ENCODE measurements at places on chromosomes 3 and 15.

- DNase-seq = no peak
These were observed 140.2 kb downstream of the CACNA2D3 start for GRCh38 chr3:54262541-54262940.

DNA sequence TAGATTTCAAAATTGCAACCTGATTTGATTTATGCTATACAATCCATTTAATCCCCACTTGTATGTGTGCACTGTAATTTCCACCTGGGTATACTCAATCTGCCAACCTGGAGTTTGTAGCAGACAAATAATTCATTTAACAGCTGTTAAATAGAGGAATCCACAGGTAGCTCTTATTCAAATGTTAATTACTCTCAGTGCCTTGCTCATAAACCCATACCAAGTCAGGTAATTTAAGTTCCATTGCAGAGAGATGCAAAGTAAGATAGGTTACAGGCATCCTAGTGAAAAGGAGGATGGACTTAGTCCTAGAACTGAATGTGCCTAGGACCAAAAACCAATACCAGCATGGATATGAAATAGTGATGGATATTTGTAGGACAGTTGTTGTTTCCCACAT lies 674.2 kb downstream of the TBL1XR1 start:
- no peak for DNase-seq

DNA sequence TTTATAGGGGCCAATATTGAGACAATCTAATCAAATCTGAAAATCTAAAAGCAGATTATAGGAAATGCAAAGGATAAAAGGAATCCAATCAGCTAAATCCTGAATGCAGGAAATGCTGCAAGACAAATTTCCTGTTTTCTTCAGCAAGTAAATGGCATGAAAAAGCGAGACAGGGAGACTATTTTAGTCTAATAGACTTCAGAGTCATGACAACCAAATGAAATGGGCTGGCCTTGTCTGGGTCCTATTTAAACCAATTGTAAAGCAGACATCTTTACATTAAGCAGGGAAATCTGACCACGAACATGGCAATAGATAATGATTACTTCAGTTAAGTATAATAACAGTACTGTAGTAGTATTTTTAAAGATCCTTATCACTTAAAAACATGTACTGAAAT lies 2.1 kb downstream of the DBR1 start:
- DNase-seq = no peak

DNA sequence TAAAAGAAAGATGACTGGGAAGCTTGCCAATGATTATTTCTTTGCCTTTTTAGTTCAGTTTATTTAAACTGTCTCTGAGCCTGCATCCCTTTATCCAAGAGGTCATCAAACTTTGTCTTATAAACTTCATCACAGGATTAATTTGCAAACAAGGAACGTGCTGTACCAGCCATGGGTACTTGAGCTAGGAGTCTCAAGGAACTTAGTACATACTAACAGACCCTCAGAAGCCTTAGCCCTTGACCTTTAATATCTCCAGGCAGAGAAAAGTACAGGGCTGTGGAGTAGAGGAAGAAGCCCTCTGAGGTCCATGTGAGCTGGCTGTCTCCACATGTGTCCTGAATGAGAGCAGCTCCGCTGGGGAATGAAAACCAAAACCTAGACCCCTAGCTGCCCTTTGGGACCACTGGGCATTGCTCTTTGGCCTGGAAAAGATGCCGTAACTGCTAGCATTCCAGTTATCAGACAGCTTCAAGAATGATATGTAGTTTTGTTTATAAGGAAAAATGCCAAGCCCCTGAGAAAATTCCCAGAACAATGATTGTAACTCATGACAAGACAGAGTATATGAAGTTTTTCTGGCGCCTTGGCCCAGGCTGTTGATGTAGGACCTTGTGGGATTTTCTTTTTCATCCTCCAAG lies 92.1 kb downstream of the ASB7 start:
- DNase-seq = no peak

DNA sequence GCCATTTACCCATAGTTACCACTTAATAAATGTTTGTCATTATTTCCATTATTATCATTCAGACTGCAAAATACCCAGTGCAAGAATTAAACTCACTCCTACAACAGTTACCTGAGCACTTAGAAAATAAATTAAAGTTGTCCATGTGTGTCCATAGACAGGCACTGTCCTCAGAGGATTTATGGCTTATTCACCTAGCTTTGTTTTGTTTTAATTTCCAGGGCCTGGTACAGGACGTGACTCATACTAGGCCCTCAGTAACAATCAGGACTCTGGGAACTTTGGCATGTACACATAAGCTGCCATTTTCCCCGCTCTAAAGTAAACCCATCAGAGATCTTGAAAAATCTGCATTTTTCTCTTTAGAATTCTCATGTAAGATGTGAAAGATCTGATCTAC lies 458.5 kb upstream of the ARRDC4 start:
- no peak for DNase-seq

GRCh38 chr3:49566312-49566711 lies 12.0 kb downstream of the BSN start:
- DNase-seq = no peak

DNA sequence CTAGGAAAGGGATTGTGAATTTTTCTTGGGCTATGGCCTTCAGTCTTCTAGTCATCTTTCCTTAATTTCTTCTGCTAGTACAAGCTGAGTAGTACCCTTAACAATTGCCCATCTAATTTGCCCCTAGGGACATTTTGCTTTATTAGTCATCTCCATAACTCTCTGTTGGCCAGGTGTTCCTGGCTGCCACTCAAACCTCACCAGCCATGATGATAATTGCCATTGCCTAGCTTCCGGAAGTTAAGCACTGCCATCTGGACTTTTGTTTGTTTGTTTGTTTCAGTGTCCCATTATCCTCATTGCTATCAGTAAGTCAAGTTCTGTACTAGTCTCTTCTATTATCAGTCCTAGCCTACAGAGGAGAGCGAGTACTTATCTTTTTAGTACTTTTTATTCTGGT lies 36.6 kb upstream of the UBL7 start:
- DNase-seq = no peak

- DNase-seq = no peak
These were observed 5.2 kb downstream of the HTR3C start for GRCh38 chr3:184058029-184058428.

- DNase-seq = no peak
These were observed 87.6 kb downstream of the TMEM108 start for GRCh38 chr3:133125802-133126201.

All from omental fat pad (tissue), 4 donors.